ENCODE measurements at places on chromosomes 4 and X. TPM values are rescaled to one million over a fixed set of nuclear protein-coding genes. Genes with fewer than 3 reads are reported as not detected.
A peak's percentile ranks its signal among the peaks of the same experiment; 100 is the strongest.

DNA sequence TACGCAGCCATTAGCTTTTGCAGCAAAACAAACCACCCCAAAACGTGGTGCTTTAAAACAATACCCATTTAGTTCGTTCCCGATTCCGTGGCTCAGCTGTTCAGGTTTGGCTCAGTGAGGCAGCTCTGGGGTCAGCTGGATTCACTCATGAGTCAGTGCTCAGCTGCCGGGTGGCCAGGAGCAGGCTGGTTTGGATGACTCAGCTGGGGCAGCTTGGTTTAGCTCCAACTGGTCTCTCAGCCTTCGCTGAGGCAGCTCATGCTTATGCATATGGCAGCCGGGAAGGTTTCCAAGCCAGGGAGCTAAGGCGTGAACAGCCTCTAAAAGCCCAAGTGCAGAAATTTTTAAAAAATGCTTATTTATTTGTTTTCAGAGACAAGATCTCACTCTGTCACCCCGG is 13.3 kb upstream of the CD99 start:
- H3K4me1 ChIP-seq, result no peaks in the 10 kb centered on the region
- no peaks in the 10 kb centered on the region for H3K36me3 ChIP-seq
- H3K4me3 ChIP-seq, result no peak overlapping the region
- no peak overlapping the region for H3K27ac ChIP-seq
- DNase-seq, result peak; percentile 84
- H3K27me3 ChIP-seq, result no peaks in the 10 kb centered on the region

DNA sequence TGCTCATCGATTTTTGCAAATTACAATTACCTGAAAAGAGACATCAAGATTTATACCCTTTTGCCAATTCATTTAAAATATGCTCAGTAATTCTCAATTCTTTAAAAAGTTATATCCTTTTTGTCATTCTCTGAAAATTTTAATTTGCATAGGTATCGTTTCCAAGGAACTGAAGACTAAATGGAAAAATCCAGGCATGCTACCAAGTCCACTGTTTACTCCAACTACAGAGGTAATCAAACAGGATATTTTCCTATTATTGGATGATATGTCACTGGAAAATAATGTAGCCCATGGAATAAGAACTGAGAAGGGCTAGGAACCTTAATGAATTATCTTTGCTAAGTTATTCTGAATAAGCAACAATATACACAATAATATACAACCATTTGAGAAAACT is 132.7 kb downstream of the THOC2 start:
- no peak overlapping the region for H3K4me3 ChIP-seq
- no peaks in the 10 kb centered on the region for H3K4me1 ChIP-seq
- no peak overlapping the region for H3K27ac ChIP-seq
- DNase-seq, result no peak

GRCh38 chr4:9970399-9971011 is 50.8 kb downstream of the SLC2A9 start:
- no peak overlapping the region for H3K27ac ChIP-seq
- no peaks in the 10 kb centered on the region for H3K4me1 ChIP-seq
- no peak overlapping the region for H3K4me3 ChIP-seq
- H3K27me3 ChIP-seq, result no peaks in the 10 kb centered on the region

DNA sequence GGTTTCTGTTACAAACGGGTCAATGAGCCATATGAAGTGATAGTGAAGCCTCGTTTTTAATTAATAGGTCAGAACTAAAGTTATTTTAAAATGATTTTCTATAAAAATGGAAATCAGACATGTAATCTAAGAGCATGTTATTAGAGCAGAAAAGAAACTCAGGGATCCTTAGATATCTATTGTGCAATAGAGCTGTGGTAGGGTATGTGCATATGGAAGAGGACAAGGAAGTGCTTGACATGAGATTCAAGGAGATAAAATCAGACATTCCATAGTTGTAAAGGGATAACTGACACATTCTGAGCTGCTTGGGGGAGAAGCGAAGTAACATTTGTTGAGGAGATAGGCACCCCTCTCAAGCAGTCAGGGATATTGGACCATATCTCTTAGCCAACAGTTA is 143.0 kb downstream of the AFF2 start:
- H3K36me3 ChIP-seq, result no peaks in the 10 kb centered on the region
- H3K4me3 ChIP-seq, result no peak overlapping the region
- no peaks in the 10 kb centered on the region for H3K27me3 ChIP-seq

- H3K4me1 ChIP-seq, result no peaks in the 10 kb centered on the region
- no peak overlapping the region for H3K4me3 ChIP-seq
- H3K27ac ChIP-seq, result no peak overlapping the region
- DNase-seq, result no peak
Measured at GRCh38 chr4:15719506-15719905, 16.6 kb downstream of the BST1 start.

- H3K27ac ChIP-seq, result no peak overlapping the region
- no peaks in the 10 kb centered on the region for H3K36me3 ChIP-seq
- DNase-seq, result no peak
- H3K27me3 ChIP-seq, result no peaks in the 10 kb centered on the region
Measured at GRCh38 chr4:76545226-76545884, 110.3 kb downstream of the SHROOM3 start.

- H3K4me3 ChIP-seq, result no peak overlapping the region
- H3K36me3 ChIP-seq, result no peaks in the 10 kb centered on the region
- H3K27ac ChIP-seq, result peak overlapping the region; percentile 94
- peak; percentile 87 for DNase-seq
- peaks cover 7% of the 10 kb centered on the region for H3K4me1 ChIP-seq
Measured at GRCh38 chr4:1172971-1173757, 781 bp upstream of the SPON2 start.

DNA sequence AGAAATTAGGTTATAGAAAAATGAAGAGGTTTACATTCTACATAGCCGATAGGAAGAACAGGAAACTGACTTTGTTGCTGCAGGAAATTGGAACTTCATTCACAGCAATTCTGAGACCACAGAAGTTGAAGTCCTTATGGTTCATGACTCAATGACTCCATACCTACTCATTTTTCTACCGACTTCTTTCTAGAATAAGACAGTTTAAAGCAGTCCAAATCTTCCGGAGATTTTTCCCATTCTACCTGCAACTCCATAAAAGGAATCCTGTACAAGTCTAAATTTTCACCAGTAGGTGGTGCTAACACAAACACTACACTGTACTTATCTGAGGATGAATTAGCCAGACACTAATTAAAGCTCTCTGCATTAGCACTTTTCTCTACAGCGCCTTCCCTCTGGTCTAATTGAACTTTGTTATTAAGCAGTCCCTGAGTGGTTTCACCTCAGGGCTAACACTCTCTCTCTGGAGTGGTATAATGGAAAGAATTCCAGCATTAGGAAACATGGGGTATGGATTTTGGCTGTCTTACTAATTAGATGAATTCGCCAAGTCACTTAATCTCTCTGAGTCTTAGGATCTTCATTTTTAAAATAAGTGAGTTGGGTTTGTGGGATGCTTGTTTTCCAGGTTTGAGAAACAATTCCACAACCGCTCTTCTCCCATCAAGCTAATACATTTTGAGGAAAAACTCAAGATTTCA is 167.9 kb downstream of the SMIM20 start:
- no peak overlapping the region for H3K27ac ChIP-seq
- no peak overlapping the region for H3K4me3 ChIP-seq
- no peaks in the 10 kb centered on the region for H3K27me3 ChIP-seq
- DNase-seq, result no peak

DNA sequence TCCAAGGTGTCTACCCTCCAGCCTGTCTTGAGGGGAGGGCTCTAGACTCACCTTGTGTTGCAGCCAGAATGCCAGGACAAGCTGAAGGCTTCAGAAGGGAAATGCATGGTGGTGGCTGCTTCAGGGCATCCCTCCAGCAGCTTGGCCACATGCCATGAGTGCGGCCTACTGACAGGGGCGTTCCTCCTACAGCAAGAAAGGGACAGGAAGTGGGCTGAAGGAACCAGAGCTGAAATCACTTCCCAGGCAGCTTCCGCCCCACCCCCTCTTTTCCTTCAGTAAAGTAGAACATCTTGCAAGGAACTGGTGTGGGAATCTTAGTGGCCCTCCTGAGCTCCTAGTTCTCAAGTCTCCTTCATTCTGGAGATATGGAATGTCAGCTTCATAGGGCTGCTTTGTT is 167.5 kb upstream of the DGKK start:
- H3K27ac ChIP-seq, result no peak overlapping the region
- no peaks in the 10 kb centered on the region for H3K27me3 ChIP-seq
- H3K4me1 ChIP-seq, result no peaks in the 10 kb centered on the region
- no peaks in the 10 kb centered on the region for H3K36me3 ChIP-seq
- no peak overlapping the region for H3K4me3 ChIP-seq

DNA sequence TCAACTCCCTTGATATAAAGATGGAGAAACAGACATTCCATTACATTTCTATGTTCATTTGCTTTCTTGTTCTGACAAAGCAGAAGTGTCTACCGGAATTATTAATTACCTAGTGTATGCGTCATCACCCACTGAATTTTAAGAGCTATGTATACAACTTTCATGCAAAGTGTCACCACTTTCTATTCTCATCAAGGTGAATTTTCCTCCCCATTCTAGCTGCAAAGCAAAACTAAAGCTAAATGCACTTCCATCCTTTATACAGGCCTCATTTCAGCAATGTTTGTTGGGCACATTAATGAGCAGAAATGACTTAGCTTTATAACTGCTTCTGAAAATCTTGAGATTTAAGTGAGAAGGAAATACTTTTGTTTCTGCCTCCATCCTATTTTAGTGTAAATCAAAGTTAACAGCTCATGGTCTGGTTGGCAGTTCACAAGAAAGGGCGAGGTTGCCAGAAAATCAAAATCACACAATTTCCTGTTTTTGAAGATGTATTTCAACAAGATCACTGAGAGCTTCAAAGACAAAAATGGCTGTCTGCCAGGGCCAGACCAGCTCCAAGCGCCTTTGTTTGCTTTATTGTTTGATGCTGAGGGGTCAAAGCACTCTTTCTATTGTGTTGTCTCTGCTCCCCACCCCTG is 7.2 kb upstream of the FAM9C start:
- no peak overlapping the region for H3K4me3 ChIP-seq
- no peak for DNase-seq
- H3K27ac ChIP-seq, result no peak overlapping the region
- no peaks in the 10 kb centered on the region for H3K4me1 ChIP-seq

GRCh38 chrX:36431819-36432218 is 512.3 kb downstream of the CFAP47 start:
- no peak overlapping the region for H3K27ac ChIP-seq
- no peaks in the 10 kb centered on the region for H3K36me3 ChIP-seq
- no peaks in the 10 kb centered on the region for H3K27me3 ChIP-seq
- H3K4me1 ChIP-seq, result no peaks in the 10 kb centered on the region

DNA sequence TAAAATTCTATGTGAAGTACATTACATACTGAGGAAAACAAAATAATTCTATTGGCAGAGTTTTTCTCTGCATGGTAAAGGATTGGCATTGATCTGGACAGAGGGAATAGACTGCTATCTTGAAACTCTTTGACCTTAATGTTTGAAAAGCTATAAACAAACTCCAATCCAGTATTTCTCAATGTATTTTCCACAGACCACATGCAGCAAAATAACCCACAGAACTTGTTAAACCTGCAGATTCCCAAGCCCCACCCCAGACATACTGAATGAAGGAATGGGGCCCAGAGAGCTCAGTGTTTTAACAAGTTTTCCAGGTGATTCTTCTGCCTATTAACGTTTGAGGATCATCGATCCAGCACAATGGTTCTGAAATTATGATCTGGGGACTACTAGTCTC is 15.7 kb downstream of the RNF128 start:
- H3K36me3 ChIP-seq, result no peaks in the 10 kb centered on the region
- no peak overlapping the region for H3K27ac ChIP-seq
- DNase-seq, result no peak
- no peaks in the 10 kb centered on the region for H3K27me3 ChIP-seq
- H3K4me3 ChIP-seq, result no peak overlapping the region

GRCh38 chrX:131572372-131573014 is 28.6 kb downstream of the OR13H1 start:
- H3K4me1 ChIP-seq, result no peaks in the 10 kb centered on the region
- no peak for DNase-seq
- no peak overlapping the region for H3K4me3 ChIP-seq
- H3K27ac ChIP-seq, result no peak overlapping the region
- no peaks in the 10 kb centered on the region for H3K36me3 ChIP-seq

- H3K27me3 ChIP-seq, result no peaks in the 10 kb centered on the region
- no peaks in the 10 kb centered on the region for H3K36me3 ChIP-seq
- H3K4me3 ChIP-seq, result no peak overlapping the region
Measured at GRCh38 chrX:19624739-19625138, 109.4 kb upstream of the MAP3K15 start.

DNA sequence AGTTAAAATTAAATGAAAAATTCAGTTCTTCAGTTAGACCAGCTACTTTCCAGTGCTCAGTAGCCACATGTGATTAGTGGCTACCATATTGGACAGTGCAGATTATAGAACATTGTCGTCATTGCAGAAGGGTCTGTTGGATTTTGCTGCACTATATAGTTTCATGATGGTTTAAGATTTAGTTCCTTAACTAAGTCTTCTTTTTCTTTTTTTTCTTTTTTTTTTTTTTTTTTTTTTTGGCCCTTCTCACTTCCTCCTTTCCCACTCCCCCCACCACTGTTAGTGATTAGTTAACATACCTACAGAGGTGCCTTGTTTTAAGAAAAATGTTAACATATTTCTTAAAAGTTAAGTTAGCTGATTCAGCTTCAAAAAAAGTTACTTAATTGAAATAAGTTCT is 9.0 kb downstream of the RAB9A start:
- no peaks in the 10 kb centered on the region for H3K4me1 ChIP-seq
- no peaks in the 10 kb centered on the region for H3K27me3 ChIP-seq
- H3K36me3 ChIP-seq, result no peaks in the 10 kb centered on the region

DNA sequence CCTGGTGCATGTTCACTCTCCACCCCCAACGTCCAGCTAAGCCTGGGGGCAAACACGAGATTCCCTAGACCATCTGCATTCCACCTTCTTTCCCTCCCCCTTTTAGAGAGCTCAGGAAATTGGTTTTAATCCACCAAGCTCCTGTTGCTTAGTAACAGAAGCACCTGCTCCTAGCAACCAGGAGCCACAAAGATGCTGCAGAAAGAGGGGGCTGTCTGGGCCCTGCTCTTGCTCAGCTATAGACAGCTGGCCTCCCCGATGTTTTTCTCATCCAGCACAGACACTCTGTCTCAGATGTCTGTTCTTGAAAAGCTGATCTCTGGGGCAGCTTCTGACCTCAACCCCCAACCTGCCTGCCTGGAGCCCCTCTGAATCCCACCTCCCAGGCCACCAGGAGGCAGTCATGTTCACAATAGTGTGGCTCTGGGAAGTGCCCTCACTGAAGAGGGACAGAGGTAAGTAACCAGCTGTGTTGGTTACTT is 71.5 kb downstream of the SLC16A2 start:
- H3K27me3 ChIP-seq, result no peaks in the 10 kb centered on the region
- no peak for DNase-seq
- no peak overlapping the region for H3K4me3 ChIP-seq
- no peak overlapping the region for H3K27ac ChIP-seq

Gene ANKRD50
- 13.3 TPM for total RNA-seq

Gene BANK1
- total RNA-seq, result 0.49 TPM

Gene REPS2
- 18.2 TPM for total RNA-seq

Gene ATOH1
- total RNA-seq, result not detected

Gene CTAG2
- total RNA-seq, result not detected

Gene SMIM10L2A
- total RNA-seq, result 0.26 TPM
